B cell (primary cell): ENCODE measurements at places on chromosomes 2 and 18. TPM values are rescaled to one million over a fixed set of nuclear protein-coding genes. Genes with fewer than 3 reads are reported as not detected.

Gene ADAM23
- 0.78 and 1.8 TPM in 2 replicates for polyA plus RNA-seq

GRCh38 chr2:101858246-101858645 lies 133.5 kb upstream of the IL1R2 start:
- DNase-seq = no peak

Gene MAPK4
- not detected in 2 replicates for polyA plus RNA-seq

Gene NDUFS1
- 12.3 and 23.7 TPM in 2 replicates for polyA plus RNA-seq

Gene SLC9A2
- not detected in 2 replicates for polyA plus RNA-seq

Gene RFX8
- 0.12 TPM in 1 of 2 replicates, not detected in the other for polyA plus RNA-seq

Gene CCDC68
- polyA plus RNA-seq = 0.01 and 0.16 TPM in 2 replicates
